ENCODE measurements at places on chromosomes 1 and 21.

GRCh38 chr1:41171266-41171874 lies 70.7 kb downstream of the SCMH1 start:
- DNase-seq = no peak

GRCh38 chr1:47563201-47563600 lies 125.4 kb downstream of the FOXD2 start:
- no peak for DNase-seq

DNA sequence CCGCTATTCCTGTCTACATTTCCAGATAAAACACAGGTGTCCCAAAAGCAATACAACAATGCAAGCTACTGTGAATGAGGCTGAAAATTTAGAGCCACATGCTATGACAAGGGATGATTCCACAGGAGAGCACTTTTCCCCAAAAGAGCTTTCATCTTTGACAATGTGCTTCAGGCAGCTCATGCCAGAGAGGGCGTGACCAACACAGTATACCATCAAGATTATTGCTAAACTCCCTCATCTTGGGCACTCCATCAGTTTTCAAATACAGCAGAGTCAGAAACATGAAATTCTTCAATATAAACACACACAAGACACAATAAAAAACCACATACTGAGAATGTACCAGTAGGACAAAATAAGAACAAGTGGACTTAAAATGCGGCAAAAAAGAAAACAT lies 6.7 kb downstream of the GON4L start:
- DNase-seq = no peak

- DNase-seq = no peak
These were observed 6.3 kb upstream of the RSBN1 start for GRCh38 chr1:113818578-113818977.

DNA sequence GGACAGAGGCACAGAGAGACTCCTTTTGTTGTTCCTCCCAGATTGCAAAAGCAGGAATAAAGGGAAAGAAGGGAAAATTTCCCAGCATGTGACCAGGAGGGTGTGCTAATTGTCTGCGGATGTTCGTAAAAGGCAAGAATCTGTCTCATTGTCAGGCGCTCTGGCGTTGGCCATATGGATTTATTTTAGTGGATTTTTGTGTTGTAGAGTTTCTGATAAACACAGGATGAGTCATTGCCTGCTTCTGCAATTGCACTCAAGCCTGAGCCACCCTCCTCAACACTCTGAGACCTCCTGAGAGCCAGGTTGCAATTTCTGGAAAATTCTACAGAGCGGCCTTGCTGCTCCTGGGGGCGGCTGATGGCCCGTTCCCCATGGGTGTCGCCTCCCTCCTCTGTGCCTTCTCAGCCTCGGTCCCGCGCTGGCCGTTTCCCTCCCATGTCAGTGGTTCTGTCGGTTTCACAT lies 227.7 kb downstream of the KAZN start:
- no peak for DNase-seq

DNA sequence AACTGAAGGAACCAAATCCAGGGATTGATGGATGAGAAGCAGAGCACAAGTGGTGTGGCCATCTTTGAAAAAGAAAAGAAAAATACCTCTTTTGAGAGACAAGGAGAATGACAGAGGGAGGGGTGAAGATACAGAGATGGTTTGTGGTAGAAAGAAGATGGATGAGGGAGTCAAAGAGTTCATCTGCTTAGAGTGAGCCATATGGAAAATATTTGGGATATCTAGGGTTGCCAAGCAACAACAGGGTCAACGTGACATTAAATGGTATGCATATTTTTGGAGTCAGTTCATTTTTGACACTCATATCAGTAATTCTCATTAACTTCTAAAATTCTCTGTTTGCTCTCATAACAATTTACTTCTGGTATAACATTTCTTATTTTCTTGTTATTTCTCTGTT lies 50.7 kb downstream of the MACF1 start:
- DNase-seq = no peak

DNA sequence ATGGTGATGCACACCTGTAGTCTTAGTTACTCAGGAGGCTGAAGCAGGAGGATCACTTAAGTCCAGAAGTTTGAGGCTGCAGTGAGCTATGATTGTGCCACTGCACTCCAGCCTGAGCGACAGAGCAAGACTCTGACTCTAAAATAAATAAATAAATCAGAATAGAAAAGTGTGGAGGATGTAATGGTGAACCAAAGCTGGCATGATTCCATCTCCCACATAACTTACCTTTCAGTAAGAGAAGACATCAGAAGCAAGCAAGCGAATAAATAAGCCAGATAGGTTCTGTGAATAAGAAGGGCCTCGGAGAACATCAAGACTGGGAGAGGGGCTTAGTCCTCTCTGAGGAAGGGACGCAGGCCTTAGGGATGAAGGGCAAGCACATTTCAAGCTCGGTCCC lies 59.5 kb downstream of the TOMM20 start:
- DNase-seq = no peak

DNA sequence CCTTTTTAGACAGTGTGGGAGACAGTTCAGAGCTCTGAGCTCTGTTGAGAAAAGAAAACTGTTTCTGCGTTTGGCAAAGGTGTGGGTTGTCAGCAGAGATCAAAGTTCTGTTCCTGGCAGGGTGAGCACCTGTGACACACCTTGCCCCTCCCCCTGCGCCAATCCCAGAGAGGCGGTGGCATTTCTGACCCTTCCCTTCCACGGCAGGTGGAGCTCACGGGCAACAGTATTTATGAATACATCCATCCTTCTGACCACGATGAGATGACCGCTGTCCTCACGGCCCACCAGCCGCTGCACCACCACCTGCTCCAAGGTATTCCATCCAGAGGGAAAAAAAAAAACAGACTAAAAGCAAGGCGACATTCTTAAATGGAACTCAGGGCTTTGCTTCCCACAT lies 20.7 kb downstream of the SIM2 start:
- no peak for DNase-seq

DNA sequence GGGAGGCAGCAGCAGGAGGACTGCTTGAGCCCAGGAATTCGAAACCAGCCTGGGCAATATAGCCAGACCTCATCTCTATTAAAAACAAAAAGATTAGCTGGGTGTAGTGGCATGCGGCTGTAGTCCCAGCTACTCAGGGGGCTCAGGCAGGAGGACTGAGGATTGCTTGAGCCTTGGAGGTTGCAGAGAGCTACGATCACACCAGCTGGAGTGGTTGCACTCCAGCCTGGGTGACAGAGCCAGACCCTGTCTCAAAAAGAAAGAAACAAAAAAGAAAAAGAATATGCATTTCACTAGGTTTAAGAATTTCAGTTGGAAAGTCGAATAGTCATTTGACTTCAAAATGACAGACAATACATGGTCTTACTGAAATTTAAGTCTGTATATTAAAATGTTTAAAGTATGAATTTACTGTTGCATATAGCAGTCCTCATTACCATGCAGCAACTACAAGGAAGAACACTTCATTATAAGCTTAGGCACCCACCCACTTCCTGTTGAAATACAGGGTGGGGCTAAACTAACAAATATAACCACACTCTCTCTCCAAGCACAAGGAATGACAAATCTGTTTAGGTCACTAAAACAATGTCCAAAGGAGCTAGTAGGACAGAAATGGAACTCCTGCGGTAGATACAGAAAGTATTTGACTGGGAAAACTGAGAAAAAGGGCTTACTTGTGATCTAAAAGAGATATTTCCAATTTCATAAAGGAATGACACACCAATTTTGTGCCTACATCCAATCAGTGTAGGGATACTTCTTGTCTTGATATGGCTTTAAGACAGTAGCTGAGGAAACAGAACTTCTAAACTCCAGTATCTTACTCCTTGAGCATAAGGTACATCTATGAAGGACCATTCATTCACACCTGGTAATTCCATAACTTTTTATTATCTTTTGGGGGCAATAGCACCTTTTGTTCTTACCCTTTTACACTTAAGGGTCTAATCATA lies 44.1 kb downstream of the GPR3 start:
- DNase-seq = no peak

DNA sequence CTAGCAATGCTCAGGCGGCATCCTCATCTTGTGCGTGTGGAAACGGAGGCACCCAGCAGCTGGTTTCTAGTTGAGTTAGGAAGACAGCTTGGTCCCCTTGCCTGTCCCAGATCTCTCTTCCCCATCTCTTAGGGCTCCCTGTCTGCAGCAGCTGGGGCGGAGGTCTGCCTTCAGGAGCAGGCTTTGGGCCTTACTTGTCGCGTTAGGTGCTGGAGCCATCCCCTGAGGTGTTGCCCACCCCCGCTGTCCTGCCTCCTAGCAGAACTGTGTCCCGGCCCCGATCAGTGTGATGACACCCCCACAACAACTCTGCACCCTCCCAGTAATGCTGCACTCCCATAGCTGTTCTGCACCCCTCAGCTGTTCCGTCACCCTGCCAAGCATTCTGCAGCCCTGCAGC lies 40.7 kb downstream of the UMODL1 start:
- no peak for DNase-seq

DNA sequence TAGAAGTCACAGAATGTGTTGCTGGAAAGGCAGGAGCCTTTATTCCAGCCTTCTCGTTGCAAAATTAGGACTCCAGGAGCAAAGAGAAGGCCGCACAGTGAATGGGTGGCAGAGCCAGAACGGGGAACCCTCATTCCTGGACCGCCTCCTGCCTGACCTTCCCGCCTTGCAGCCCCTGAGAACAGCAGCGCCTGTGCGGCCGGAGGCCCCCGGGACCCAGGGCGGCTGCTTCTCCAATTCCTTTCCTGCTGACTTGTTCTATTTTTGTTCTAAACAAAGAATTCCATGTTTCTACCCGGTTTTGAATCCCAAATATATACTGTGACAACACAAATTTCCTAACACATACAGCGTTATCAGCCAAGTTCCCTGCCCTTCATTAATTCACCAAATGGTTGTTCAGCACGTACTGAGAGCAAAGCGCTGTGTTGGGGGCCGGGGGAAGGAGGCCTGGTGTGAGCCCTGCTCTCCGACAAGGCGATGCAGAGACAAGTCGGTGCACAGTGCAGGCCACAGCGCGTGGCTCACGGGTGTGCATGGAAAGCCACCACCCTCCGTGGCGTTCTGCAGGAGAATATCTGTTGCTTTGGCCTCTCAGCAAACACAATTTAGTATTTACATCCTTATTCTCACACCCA lies 31.9 kb upstream of the COL6A2 start:
- no peak for DNase-seq

DNA sequence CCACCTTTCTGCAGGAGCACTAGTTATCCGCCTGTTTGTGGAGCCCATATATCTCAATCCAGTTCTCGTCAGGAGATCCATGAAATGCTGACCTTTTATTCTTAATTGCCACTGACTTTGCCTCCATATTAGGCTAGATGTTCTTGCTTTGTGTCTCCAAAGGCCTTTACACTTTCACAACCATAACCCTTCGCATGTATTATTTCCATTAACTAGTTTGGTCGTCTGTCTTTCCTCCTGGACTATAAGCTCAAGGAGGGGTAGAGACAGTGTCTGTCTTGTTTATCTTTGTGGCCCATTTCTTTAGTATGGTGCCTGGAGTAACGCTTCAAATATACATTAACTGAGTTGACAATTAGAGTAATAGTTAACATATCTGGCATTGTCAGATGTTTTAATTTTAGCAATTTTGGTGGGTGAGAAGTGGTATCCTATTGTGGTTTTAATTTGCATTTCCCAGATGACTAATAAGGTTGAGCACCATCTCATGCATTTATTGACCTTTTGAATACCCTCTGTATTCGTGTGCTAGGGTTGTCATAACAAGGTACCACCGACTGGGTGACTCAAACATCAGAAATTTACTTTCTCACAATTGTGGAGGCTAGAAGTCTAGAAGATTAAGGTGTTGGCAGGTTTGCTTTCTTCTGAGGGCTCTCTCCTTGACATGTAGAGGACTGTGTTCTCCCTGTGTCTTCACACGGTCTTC lies 21.7 kb upstream of the IL12RB2 start:
- DNase-seq = no peak

DNA sequence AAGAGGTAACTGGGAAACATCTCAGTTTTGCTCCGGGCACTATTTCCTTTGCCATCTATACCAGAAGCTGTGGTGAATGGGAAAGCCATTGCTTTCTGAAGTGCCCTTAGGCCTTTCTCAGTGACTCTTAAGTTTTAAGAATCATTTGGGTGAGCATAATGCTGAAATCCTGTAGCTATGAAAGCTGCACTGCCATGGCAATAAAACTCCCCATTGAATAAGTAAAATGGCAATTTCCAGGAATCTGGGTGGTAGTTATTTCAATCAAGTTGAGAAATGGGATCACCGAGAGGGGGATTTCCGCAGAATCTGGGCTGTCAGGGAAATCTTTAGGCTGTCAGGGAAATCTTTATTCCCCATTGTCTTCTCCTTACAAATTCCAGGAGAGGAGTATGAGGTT lies 26.8 kb upstream of the MACF1 start:
- no peak for DNase-seq

DNA sequence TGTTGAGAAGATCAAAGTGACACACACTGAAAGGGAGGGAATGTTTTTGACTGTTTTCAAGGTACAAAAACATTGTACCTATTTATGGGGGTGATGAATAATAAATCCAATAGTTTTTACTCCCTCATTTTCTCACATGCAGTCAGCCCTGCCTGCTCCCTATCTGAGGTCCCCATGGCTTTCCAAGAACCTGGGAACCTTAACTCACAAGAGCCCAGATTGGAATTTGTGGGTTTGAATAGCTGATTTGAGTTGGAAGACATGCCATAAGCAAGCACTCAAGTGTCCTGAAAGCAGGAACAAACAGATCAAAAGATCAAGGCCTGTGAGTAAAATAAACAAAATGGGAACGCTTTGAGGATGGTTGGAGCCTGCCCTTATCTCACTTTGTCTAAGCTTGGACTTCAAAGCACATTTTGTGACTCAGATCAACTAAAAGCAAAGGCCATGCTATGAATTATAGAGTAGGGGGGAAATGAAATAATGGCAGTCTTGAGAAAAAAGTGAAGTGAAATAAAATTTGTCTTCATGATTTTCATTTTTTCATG lies 136.6 kb downstream of the LYPLAL1 start:
- no peak for DNase-seq

DNA sequence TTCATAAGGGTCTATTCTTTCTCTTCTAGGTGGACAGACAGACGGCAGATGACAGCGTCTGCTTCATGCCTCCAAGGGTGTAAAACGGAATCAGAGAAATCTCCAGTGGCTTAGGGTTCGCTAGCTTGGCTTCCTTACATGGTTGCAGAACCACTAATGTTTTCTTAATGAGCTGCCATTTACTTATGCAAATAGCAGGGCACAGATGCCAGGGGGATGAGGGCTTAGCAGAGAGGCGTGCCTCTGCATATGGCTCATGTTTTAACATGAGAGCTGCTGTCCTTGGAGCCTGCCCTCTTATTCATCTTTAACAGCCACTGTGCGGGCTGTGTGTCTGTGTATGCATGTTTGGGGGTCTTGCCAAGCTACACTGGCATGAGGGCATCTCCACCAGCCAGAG lies 119.6 kb downstream of the IER5 start:
- no peak for DNase-seq

GRCh38 chr1:118944133-118944532 lies 44.0 kb downstream of the TBX15 start:
- DNase-seq = no peak

DNA sequence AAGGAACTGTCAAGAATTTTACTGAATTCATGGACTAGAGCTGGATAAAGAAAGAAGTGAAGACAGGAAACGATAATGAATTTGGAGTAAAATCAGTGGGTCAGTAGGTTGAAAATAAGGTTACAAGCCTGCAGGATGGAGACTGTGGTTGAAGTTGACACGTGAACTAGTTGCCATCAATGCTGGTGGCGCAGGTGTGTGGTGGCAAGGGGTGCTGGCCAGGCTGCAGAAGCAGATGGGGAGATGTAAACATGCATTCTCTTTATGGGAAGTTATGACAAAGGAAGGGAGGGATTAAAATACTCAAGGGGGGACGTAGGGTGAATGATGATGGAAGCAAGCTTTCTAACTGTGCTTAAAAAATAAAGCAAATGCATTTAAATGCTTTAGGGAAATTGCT lies 263.1 kb downstream of the KCNJ6 start:
- no peak for DNase-seq
